NCI-H2081 treated with DMSO at 0.1 percent for 48 hours (cell line): ENCODE measurements at places on chromosomes 13 and 19.

GRCh38 chr13:33787051-33787591 lies 30.8 kb upstream of the RFC3 start:
- peak; percentile 21 for DNase-seq

DNA sequence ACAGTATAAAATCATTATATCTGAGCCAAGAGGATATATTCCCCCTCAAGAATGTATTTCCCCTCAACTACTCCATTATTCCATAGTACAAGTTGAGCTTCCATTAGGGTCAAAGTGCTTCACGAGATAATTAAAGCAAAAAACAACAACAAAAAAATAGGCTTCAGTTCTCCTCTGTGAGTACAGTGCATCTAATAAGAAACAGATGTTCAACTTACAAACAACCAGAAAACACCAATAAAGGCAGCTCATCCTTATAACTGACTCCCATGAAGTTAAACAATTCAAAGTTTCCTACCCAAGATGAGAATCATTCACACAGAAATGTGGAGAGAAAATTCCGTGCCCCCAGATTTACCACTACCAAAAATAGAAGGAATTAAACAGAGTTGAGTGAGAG lies 854.4 kb downstream of the PCDH9 start:
- DNase-seq, result no peak

DNA sequence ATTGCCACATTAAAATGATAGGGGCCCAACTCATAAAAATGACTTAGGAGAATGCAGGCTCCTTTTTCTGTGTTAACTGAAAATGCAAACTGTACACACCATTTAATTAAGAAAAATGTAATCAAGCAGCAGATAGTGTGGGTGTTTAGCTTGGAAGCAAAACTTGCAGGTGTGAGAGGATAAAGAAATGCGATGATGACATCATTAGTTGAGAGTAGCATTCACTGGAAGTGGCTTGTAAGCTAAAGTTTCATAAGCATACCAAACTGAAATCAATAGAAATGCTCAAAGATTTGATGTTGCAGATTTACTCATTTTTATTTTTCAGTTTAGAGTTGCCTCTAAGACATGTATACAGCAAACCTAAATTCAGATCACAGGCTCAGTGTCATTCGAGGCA lies 86.6 kb downstream of the PRR20E start:
- DNase-seq, result no peak

- DNase-seq, result no peak
Observed at GRCh38 chr13:102280366-102280765, 121.5 kb downstream of the FGF14 start.

GRCh38 chr19:34664870-34665269 lies 12.1 kb downstream of the SCGB2B2 start:
- DNase-seq, result no peak

DNA sequence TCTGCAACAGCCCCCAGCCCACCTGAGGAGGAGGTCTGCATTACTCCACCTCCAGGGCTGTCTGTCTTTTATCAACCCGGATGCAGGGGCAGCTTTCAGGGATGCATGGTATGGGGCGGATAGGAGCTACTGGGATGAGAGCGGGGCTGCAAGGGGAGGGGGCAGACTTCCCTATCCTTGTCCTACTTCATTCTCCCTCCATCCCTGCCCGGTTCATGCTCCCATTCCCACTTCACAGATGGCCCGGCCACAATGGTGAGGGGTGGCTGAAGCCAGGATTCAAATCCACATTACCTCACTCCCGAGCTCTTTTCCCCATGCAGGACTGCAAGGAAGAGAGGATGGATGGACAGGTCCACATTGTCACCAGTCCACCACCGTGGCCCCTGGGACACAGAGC lies 40.5 kb upstream of the VSTM2B start:
- DNase-seq, result no peak

DNA sequence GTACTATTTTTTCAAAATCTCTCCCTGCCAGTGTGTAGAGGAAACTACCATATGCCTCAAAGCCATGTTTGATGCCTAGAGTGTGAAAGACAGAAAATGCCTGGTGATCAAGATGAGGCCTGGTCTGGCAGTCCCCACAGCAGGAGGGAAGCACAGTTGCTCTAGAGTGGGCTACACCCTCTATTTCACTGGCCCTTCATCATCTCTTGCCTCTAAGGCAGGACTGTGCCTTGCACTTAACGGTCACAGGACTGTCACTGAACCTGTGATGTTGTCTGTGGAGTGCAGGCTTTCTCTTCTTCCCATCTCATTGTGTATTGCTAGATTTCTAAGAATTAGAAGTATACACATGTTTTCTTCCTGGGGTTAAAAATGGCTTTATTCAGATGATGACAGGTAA lies 16.3 kb downstream of the POLR1D start:
- no peak for DNase-seq

DNA sequence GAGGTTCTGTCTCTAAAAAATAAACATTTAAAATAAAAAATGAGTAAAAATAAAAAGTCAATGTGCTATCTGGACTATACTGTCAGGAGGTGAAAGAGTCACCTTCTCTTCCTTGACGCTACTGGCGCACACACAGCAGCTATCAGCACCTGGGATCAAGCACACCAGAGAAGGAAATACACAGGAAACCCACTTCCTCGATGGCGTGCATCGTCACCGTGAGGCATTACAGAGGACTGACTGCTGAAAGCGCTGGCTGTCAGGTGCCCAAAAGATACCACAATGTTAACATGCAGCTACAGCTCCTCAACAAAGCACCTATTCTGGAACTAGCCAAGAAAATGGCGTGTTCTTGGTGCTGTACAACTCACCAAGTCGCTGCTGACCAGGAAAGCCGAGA lies 6.1 kb downstream of the SLC35E1 start:
- no peak for DNase-seq

DNA sequence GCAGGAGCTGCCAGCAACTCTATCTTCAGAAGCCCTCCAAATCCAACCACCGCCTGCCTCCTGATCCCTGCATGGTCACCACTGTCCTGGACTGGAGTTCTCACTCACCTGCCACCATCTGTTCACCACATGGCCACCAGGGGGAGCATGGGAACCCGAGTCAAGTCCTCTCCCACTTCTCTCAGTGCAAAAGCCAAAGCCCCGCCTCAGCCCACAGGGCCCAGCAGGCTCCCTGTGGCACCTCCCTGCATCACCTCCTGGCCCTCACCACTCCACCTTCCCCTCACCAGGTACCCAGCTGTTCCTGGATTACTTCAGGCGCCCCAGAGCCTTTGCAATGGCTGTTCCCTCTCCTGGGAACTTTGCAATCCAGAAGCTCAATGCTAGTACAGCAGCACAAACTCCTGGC lies 5.3 kb downstream of the DHPS start:
- peak; percentile 0 for DNase-seq

DNA sequence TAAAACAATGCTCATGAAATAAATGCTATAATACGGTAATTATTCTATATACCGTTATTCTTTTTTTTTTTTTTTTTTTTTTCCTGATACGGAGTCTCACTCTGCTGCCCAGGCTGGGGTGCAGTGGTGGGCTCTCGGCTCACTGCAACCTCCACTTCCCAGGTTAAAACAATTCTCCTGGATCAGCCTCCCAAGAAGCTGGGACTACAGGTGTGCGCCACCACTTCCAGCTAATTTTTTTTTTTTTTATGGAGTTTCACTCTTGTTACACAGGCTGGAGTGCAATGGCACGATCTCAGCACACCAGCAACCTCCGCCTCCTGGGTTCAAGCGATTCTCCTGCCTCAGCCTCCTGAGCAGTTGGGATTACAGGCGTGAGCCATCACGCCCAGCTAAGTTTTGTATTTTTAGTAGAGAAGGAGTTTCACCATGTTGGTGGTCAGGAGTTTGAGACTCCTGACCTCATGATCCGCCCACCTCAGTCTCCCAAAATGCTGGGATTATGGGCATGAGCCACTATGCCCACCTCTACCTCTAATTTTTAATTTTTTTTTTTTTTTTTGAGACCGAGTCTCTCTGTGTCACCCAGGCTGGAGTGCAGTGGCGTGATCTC lies 6.9 kb downstream of the PPP1R15A start:
- DNase-seq, result no peak

GRCh38 chr19:17045907-17046502 lies 19.4 kb upstream of the CPAMD8 start:
- DNase-seq, result no peak

- DNase-seq, result no peak
Observed at GRCh38 chr19:7582446-7582845, 13.2 kb upstream of the CAMSAP3 start.

DNA sequence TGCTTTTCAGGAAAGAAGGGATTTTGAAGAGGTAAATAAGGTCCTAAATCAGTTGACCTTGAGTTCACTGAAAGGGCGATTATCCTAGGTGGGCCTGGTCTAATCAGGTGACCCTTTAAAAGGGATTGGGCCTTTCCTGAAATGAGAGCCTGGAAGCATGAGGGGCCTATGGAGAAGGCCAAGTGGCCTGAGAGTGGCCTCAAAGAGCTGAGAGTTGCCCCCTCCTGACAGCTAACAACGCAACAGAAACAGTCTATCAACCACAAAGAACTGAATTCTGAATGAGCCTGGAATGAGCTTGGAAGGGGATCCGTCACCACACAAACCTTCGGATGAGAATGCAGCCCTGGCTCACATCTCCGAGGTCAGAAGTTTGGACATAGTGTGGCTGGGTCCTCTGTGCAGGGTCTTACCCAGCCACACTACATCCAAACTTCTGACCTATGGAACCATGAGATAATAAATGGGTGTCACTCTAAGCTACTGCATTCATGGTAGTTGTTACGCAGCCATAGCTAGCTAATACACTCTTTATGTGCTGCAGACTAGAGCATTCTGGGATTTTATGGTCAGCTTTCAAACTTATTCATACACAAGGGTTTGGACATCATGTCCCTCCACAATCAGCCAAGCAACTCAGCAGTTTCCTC lies 72.0 kb downstream of the GNG7 start:
- DNase-seq, result no peak

- no peak for DNase-seq
Observed at GRCh38 chr13:95181586-95181985, 119.7 kb downstream of the ABCC4 start.

GRCh38 chr13:83752141-83752540 lies 130.1 kb downstream of the SLITRK1 start:
- no peak for DNase-seq

GRCh38 chr19:32692727-32693061 lies 1.1 kb downstream of the NUDT19 start:
- no peak for DNase-seq

GRCh38 chr19:41352609-41353465 lies 885 bp downstream of the TGFB1 start:
- DNase-seq, result no peak

DNA sequence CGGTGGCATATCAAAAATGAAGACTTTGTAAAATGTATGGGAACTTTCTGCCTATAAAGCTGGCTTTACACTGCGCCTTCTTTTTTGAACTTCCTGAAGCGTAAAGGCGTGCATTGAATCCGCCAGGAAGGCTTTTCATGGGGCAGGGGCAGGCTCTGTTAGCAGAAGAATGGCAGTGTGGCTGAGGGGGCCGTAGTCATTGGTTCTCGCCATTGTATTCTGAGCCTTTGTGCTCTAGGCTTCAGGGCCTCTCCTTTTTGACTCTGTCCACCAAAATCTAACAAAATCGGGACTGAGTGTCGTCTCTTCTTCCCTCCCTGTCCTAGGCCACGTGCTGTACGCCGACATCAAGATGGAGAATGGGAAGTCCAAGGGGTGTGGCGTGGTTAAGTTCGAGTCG lies 14.1 kb downstream of the PRAM1 start:
- no peak for DNase-seq

- no peak for DNase-seq
Observed at GRCh38 chr19:30338041-30338456, 34.1 kb upstream of the ZNF536 start.

DNA sequence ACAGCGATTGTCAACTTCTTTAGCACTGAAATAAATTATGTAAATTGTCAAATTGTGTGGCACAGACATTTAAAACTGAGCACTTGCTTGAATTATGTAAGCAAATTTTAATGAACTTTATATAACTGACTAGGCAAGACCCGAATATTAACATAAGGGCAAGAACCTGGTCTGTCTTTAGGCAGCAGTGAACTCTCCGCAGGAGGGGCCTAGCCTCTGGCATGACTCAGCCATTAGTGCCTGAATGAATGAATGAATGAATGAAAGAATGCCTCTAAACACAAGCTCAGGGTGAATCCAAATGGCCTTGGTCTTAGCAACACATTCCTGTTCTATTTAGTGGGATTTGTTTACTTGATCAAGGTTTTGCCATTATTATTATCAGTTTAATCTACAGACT lies 654.7 kb upstream of the ARGLU1 start:
- DNase-seq, result no peak

GRCh38 chr19:11141937-11142527 lies 13.6 kb downstream of the SPC24 start:
- no peak for DNase-seq

DNA sequence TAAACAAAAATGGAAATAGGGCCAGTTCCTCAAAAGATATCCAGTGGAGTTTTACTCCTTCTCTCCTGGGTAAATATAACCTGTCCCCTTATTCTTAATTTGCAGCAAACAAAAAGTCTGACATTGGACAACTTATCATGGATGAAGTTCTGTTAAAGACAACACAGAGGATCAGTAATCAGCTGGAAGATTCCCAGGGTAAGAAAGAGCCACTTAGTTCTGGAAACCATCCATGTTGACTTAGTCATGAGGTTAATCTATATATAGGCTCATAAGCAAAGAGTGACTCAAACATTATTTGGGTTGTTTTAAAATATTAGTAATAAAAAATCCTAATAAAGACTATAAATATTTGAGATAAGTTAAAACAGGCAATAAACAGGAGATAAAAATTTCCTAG lies 40.5 kb upstream of the EBPL start:
- DNase-seq, result no peak

DNA sequence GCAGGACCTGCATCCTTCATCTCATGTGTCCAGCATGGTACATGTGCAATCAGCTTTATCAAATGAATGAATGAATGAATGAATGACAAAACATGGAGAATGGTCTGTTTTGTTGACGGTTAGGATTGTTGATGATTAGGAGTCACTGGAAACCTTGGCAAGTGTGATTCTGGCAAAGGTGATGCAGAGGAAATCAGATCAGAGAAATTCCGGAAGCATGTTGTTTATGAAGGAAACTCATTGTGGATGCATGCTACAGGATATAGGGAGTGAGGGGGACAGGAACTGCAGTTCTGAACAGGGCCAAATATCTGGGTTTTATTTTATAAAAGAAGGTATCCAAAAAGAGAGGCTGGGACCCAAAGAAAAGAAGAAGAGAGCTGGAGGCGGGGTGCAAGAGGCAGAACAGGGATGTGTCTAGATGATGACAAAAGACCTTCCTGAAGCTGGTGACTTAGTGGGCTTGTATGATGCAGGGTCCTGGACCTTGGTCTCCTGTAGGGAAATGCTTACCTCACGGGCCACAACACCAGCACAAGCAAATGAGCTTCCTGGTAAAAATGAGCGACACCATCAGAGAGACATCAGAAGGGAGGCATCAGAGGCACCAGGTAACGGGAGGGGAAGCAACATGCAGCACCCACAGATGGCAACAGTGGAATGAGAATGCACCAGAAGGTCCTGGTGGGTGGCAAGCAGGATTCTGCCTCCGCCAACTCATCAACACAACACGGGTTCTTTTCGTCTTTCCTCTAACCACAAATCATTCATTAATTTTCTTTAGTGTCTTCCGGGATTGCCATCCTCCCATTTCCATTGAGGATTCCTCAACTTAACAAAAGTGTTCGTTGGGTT lies 159.6 kb downstream of the FOXO1 start:
- no peak for DNase-seq

- DNase-seq, result no peak
Observed at GRCh38 chr19:49506575-49507105, 5.8 kb upstream of the FCGRT start.
